ENCODE measurements at places on chromosomes 1 and 21.

- no peak for DNase-seq
These were observed 133.2 kb upstream of the ZC3H11B start for GRCh38 chr1:219746141-219746540.

DNA sequence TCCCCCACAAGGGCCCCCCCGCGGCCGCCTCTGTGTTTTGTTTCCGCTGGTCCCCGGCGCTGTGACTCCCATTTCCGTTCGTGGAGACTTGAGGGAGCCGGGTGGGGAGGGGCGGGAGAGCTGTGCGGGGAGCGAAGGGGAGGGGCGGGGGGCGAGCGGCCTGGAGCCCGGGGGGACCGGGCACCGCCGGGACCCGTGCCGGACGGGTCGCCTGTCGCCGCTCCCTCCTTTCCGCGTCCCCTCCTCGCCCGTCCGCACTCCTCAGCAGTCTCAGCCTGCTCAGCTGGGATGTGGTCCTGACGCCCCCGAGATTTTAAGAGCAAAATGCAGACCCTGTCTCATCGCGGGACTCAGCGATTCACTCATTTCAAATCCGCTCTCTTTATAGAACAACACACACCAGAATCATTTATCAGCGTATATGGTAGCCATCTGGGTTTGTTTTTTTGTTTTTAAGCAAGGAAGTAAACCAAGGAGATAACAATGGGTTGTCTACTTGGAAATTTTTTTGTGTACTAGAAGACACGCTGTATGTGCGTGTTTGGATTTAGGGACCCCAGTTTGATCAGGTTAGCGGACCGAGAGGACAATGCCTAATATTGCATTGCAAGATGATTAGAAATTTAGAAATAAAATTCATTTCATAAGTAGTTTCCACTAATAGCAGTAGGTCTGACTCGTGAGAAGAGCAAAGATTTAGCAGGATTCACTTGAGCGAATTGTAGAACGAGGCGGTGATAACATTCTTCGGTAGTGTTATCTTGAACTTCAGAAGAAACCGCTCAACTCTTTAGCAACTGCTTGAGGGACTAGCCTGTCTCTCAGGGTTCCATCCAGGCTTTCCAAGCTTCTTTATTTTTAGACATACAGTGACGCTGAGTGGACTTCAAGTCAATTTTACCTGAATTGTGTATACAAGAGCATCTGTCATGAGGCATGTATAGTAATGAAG, 1.1 kb downstream of the GABPA start:
- peak; percentile 79 for DNase-seq

GRCh38 chr1:112034277-112034676, 44.8 kb upstream of the KCND3 start:
- no peak for DNase-seq

DNA sequence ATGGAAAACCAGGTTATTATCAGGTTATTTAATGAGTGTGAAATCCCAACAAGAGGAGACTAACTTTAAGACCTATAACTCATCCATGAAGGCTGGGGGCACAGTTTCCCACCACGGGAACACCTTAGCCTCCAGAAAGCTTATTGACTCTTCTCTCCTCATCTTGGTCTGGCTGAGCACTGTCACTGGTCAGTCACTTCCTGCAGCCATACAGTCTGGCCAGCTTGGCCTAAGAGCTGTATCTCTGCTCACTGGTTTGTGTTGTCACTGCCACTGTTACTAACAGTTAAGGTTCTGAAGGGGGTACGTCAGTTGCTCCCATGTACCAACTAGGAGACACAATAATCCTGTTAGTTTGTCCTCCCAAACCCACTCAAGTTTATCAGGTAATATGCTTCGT, 16.7 kb upstream of the DDAH1 start:
- DNase-seq = no peak

GRCh38 chr1:42830631-42831030, 13.4 kb upstream of the SVBP start:
- no peak for DNase-seq

DNA sequence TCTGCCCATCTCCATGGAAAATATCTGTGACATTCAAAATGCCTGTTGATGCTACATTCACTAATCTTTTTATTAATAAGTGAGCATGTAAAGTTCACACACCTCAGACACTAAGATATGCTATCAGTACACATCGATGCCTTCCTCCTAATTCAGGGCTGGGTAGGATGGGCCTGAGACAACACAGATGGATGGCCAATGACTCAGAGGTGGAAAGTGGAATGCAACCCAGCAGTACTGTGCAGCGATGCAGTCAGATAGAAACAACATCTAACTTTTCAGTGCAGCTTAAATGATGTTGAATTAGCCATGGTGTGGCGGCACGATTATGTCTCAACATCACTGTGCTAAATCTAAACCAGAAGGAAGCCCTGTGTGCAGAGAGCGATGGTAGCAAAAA, 161.6 kb upstream of the KCNJ15 start:
- DNase-seq = no peak

DNA sequence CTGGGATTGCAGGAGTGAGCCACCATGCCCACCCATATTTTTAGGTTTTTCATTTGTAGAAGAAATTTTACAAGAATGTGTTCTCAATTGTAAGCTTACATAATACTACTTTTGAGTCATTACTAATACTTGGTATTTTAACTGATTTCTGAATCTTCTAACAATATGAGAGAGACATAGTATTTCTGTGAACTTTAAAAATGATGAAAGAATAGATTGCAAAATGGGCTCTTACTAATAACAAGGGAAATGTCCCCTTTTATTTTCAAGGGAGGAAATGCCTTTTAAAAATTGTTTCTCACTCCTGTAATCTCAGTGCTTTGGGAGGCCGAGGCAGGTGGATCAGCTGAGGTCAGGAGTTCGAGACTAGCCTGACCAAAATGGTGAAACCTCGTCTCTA, 5.9 kb downstream of the AGO3 start:
- DNase-seq = peak; percentile 77

GRCh38 chr1:59552007-59552406, 255.1 kb downstream of the FGGY start:
- DNase-seq = no peak

DNA sequence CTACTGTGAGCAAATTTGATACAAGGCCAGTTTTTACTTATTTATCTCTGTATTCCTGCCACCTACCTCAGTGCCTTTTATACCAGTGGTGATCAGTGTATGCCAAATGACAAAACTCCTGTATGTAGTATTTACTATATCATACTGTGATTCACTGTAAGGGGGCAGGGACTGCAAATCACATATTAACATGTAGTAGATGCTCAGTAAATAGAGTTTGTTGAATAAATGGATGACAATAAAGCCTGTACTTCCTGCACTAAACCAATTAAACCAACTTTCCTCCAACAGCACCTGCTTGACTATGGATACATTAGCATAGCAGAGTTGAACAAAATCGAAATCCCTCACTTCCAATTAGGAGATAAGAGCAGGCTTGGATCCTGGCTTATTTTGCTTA, 73.3 kb upstream of the C1orf87 start:
- DNase-seq = no peak

- no peak for DNase-seq
These were observed 104.0 kb upstream of the ZNF678 start for GRCh38 chr1:227459326-227459841.

DNA sequence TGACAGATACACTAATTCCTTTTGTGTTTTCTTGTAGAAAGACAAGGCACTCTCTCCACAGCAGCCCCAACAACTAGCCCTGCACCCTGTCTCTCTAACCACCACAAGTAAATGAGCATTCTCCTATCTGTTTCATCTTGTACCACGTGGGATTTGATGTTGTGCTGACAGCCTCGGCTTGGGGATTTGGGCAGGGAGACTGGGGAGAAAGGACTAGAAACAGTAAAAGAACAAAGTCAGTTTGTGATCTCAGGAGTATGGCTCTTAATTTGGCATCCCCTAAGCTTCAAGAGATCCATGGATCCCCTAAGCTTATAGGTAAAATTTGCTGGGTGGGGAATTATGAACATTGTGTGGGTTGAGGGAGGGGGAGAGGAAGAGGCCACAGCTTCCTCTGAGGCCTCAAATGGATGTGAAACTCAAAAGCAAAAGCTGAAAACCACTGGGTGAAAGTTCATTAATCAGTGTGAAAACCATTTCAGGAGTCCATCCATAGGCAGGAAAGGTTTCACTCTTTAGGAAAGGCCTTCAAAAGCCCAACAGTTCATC, 3.1 kb downstream of the C1orf162 start:
- peak; percentile 65 for DNase-seq

DNA sequence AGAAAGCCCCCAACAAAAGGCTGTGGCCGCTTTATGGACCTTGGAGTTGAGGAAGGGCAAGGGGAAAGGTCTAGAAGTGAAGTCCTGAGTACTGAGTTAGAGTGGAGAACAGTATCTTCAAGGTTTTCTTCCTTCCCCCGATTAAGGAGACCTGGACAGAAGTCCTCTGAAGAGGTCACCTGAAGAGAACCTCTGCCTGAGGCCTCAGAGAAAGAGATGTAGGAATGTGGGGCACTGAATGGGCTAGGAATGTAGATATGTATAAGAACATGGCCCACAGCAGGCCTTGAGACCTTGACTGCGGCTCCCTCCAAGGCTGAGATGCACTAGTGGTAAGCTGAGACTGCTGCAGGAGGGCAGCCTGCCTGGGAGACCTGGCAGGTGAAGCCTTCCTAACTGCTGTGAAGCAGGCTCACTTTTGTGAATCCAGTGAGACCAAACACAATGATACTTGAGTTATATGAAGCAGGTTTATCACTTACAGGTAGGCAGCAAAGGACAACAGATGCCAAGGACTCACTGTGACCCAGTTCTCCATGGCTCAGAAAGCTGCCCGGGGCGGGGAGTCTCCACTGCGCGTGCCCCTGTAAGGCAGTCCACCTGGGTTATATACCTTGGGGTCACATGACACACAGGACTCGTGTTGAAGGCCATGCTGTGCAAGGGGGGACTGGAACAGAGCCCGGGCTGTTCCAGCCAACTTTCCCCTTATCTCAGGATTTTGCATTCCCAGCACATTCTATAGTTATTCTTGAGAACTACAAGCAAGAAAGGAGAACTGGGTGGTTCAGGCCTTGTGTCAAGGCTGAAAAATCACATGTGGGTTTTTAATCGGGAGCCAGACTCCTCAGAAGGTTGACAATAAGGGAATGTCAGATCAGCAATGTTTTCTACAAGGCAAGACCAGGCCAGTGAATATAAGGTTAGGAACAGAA, 78.8 kb upstream of the PPM1J start:
- DNase-seq = no peak

DNA sequence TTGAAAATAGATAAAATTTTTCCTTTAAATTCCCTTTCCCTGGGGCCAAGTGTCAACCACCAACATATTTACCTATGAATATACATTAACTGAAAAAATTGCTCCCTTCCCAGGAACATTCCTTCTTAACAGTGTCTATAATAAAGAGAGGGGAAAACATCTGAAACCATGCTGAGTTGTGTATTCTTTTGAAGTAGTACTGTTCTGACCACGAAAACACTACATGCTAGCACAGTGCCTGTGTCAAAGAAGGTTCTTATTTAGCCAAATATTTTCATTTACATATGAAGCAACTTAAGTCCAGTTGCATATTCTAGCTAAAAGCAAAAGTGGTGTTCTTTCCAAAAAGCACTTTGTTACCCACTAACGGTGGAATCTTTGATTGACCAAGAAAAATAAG, 311.2 kb downstream of the VAV3 start:
- DNase-seq = no peak

- DNase-seq = no peak
These were observed 102.4 kb downstream of the CACHD1 start for GRCh38 chr1:64572222-64572900.

GRCh38 chr1:26697978-26698849, 2.4 kb downstream of the ARID1A start:
- peak; percentile 77 for DNase-seq

GRCh38 chr1:24961961-24962861, 32.1 kb upstream of the RUNX3 start:
- no peak for DNase-seq

GRCh38 chr1:24185076-24185475, 2.0 kb downstream of the IFNLR1 start:
- DNase-seq = no peak

DNA sequence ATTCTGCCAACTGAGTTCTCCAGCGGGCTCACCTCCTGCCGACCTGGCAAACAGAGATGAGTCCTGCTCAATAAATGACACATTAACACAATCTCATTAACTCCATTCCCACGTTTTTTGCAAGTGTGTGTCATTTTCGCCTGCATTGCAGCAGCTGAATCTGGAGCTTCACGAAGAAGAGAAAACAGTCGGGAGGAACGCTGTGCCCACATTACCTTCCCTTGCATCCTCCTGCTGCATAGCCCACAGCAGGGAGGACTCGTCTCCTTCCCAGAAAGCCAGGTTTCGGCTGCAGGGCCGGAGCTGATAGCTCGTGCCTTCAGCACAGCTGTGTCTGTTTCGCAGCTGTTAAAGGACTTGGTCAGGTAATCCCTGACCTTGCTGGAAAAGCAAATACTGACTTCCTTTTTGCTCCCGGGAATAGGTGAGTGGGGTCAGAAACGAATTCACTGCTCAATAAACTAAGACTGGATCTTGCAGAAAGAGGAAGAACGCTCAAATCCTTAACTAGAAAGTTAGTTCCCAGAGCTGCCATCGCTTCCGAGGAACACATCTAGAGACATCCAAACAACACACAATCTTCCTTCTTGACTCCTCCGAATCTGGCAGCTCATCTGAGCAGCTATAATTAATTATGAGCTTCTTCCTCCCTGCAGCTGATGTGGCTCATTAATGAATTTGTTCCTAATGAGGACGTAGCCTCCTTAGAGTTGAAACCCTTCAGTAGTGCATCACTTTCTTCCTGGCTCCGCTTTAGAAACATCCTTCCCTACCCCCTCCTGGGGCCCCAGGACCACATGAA, 33.0 kb downstream of the KANK4 start:
- no peak for DNase-seq

- DNase-seq = no peak
These were observed 503 bp upstream of the SRSF11 start for GRCh38 chr1:70220517-70221237.

DNA sequence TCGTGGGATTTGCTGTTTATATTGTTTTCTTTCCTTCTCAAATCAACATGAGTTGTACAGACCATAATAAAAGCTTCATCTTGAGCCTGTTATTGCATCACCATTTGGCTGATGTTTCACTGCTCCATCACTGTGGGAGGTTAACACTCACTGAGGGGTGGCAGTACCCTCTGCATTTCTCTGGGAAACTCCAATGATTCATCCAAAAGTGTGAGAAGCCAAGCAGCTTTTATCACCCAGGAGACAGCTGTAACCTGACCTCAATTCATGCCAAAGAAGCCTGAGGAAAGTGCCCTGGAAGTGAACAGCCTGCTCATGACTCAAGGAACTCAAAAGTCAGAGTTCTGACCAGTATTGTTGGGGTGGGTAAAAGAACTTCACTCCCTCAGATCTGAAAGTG, 84.1 kb downstream of the GPR88 start:
- peak; percentile 87 for DNase-seq

DNA sequence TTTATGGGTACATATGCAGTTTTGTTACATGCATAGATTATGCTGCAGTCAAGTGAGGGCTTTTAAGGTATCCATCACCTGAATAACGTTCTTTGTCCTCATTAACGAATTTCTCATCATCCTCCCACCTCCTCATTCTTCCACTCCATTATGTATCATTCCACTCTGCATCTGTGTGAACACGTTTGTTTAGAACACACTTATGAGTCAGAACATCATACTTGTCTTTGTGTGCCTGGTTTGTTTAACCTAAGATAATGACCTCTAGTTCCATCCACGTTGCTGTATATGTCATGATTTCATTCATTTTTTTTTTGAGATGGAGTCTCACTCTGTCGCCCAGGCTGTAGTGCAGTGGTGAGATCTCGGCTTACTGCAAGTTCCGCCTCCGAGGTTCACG, 6.7 kb upstream of the MPC2 start:
- no peak for DNase-seq

Measured in suppressor macrophage treated with lipopolysaccharide for 4 hours (primary cell).